ENCODE measurements at places on chromosomes 7 and 10.

DNA sequence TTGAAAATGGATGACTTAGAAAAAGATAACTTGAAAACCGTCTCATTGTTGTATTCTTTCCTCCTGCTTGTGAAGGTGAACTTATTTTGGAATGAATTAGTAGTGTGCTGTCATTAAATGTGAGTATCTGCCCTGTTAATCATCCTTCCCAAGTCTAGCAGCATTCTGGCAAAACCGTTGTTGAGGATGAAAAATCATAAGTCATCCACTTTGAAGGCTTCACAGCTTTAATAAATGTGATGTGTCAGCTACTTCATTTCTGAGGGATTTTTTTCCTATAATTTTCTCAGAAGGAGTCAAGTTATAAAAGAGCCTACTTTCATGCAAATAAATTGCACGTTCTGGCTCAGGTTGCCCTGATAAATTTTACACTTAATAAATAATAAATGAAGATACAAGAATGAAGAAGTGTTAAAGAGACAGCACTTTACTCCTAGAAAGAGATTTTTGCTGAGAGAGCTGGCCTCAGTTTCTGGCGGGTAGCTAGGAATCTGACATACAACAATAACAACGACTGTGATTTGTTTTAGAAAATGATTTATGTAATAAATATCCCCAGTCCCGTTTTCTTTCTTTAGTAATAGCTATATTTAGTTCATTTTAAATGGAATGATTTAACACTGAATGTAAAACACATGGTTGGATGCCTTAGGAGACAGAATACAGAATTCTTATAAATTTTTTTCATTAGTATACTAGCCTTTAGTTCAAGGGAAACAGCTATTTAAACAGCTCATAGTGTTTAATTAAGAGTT is 516.5 kb upstream of the KLF6 start:
- DNase-seq: no peak

DNA sequence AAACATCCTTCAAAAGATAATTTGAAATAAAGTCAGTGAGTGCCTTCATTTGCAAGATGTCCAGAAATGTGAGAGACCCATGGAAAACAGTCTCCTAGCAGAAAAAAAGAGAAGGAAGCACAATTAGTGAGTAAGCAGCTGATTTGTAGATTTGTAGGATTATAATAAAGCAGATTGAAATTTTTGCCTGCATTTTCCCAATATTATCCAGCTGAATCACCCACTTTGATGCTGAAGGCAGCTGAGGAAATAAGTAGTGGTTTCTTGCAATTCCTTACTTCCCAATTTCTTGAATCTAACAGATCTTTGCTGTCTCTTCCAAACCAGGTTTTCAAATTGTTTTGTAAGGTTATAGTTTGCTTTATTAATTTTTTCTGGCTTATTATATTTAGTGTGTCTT is 181.4 kb downstream of the GNAT3 start:
- DNase-seq: no peak

DNA sequence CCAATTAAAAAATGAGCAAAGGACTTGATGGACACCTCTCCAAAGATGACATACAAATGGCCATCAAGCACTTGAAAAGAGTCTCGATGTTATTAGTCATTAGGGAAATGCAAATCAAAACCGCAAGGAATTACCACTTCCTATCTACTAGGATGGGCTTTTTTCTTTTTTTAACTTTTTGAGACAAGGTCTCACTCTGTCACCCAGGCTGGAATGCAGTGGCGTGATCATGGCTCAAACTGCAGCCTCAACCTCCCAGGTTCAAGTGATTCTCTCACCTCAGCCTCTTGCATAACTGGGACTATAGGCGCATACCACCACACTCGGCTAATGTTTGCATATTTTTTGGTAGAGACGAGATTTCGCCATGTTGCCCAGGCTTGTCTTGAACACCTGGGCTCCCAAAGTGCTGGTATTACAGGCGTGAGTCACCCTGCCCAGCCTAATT is 13.6 kb downstream of the NKX1-2 start:
- DNase-seq: peak; percentile 100

DNA sequence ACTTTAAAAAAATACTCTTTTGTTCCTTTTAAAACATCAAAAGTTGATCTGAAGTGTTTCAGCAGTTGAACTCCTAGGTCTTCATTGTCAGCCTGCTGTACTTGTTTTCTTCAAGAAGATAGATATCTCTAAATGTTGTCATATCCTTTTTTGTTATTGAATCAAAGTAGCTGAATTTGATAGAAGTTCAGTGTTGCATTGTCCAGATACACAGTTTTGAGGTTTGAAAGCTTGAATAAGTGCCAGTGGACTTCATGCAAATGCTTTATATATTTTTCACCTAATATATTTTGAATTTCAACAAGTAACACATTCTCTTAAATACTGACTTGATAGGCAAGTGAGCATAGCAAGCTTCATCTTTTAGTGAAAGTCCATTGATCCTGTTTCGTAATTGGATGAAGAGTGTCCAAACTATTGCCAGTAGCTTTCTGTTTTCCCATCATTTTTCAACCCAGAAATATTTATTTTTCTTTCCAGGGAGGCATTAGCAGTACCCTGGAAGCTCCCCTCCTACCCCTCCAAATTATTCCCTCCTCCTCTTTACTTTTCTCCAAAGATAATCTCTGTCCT is 114.4 kb downstream of the TPST1 start:
- DNase-seq: no peak

DNA sequence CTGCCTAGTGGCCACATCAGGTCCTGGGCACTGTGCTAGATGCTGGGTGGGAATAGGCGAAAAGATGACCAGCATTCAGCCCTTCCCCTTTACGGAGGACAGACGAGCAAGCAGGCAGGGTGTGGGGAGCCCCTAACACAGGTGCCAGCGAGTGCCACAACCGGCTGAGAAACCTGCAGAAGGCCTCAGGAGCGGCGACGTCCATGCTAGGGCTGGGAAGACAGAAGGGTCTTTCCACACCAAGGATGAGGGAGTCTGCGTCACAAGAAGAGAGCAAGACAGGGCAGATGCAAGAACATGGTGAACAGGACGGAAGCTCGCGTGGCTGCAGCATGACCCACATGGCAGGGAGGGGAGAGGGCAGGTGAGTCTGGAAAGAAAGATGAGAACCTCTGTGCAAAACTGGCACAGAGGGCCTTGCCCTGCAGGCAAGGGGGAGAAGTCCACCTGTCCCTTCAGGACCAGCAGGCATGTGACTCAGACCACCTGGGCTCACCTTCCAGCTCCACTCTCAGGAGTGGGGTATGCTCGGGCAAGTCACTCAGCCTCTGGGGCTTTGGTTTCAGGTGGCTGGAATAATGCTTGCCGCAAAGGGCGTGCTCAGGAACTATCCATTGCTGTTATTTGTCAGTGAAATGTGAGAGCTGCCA is 36.6 kb downstream of the KCNH2 start:
- peak; percentile 13 for DNase-seq

DNA sequence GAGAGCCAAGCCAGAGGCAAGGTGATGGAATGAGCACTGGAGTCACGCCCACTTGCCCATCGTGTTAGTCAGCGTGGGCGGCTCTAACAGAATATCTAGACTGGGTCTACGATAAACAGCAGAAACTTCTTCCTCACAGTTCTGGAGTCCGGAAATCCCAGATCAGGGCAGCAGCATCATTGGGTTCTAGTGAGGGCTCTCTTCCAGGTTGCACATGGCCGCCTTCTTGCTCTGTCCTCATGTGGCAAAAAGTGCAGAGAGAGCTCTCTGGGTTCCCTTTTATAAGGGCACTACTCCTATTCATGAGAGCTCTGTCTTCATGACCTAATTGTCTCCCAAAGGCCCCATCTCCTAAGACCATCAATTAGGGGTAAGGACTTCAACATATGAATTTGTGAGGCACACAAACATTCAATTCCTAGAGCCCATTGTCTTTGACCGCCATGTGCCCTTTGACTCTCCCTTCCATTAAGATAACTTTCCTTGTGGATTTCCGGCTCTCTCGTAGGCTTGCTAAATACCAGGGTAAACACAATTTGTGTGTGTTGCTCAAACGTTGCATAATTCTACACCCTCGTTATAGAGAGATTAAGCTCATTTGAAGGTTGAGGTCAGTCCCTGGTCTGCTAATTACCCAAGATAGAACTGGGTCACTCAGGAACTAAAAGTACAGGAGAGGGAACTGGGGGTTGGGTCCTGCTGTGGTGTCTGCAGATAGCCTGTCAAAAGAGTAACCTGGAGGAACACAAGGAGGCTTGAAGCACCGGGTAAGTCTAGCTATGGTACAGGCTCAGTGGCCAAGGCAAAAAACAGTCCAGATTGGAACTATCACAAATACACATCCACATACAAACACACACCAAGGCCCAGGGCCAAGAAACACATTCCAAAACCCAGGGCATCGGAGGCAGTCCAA is 28.7 kb upstream of the USP6NL start:
- DNase-seq: no peak

- no peak for DNase-seq
Measured at GRCh38 chr10:132938472-132939339, 3.7 kb downstream of the CFAP46 start.

DNA sequence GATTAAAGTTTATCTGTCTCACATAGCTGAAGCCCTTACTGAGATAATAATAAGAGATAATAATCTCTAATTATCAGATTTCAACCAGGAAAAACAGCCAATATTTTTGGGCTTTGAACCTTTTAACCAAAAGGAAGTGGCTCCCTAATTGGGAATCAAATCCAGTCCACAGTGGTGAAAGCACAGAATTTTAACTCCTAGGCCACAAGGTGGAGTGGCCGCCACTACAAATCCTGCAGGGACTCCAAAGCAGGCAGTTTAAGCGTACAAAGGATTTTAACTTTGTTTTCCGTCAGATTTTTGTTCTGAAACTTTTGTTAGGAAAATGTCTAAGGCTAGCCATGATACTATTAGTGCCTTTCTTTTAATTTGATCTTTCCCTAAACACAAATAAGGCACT is 99.6 kb upstream of the CCNY start:
- no peak for DNase-seq

- peak; percentile 41 for DNase-seq
Measured at GRCh38 chr10:112898540-112899390, 51.3 kb upstream of the TCF7L2 start.

GRCh38 chr10:128300290-128300824 is 174.1 kb upstream of the MKI67 start:
- no peak for DNase-seq

GRCh38 chr7:129055294-129055816 is 444 bp upstream of the TNPO3 start:
- DNase-seq: no peak

DNA sequence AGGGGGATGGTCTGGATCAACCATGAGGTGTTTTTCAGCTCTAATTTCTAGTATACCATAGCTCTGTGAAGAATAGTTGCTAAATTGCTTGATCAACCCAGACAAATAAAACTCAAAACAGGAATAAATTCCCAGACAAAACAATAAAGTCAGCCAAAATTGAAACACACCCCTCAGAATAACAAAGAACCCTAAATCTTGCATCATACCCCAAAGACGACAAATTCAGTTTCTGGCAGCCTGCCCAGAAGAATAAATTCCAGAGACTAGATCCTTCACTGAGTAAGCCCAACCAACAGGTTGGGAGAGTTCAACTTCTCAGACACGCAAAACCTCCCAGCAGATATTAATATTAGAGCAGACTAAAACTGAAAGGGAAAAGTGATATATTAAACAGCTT is 11.2 kb upstream of the SEM1 start:
- peak; percentile 82 for DNase-seq

GRCh38 chr7:41700044-41700471 is 2.8 kb downstream of the INHBA start:
- peak; percentile 26 for DNase-seq
